Activated CD8-positive, alpha-beta memory T cell treated with anti-CD3 and anti-CD28 coated beads for 4 hours (primary cell): ENCODE measurements at places on chromosomes 3 and 15.
A peak's percentile ranks its signal among the peaks of the same experiment; 100 is the strongest.

- no peak for DNase-seq
Observed at GRCh38 chr3:13164893-13165492, 91.8 kb upstream of the IQSEC1 start.

- no peak for DNase-seq
Observed at GRCh38 chr15:85587707-85588411, 206.9 kb downstream of the KLHL25 start.

- DNase-seq = no peak
Observed at GRCh38 chr3:58667229-58667628, 655 bp upstream of the FAM3D start.

DNA sequence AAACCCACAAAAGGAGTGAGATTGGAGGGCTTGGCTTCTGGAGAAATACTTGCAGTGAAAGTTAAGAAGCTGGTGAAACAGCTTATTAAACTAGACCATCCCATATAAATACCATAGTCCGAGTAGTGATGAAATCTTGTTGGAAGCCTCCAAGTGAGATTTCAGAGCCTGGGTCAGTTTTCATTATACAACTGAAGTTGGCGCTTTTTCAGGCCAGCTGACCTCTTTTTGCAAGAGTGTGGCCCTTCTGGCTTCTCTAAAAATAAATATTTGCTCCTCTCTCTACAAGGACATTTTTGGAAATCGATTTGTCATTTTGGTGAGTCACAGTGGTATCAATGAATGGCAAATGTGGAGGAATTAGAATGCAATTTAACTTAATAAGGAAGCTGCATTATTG lies 51.2 kb upstream of the THRB start:
- no peak for DNase-seq

GRCh38 chr3:119295816-119296726 lies 1.9 kb downstream of the ARHGAP31 start:
- no peak for DNase-seq

GRCh38 chr15:81485806-81486205 lies 111.8 kb upstream of the TMC3 start:
- no peak for DNase-seq

- DNase-seq = no peak
Observed at GRCh38 chr3:8713901-8714759, 19.5 kb upstream of the CAV3 start.

- no peak for DNase-seq
Observed at GRCh38 chr15:56992725-56993124, 74.3 kb downstream of the TCF12 start.

- no peak for DNase-seq
Observed at GRCh38 chr15:66130496-66131034, 123.0 kb downstream of the MEGF11 start.

GRCh38 chr3:171431550-171431949 lies 28.7 kb downstream of the TNIK start:
- no peak for DNase-seq

- DNase-seq = no peak
Observed at GRCh38 chr15:66848686-66849392, 146.8 kb downstream of the SMAD6 start.

- DNase-seq = peak; percentile 17
Observed at GRCh38 chr3:177196456-177197040, 734 bp downstream of the TBL1XR1 start.

DNA sequence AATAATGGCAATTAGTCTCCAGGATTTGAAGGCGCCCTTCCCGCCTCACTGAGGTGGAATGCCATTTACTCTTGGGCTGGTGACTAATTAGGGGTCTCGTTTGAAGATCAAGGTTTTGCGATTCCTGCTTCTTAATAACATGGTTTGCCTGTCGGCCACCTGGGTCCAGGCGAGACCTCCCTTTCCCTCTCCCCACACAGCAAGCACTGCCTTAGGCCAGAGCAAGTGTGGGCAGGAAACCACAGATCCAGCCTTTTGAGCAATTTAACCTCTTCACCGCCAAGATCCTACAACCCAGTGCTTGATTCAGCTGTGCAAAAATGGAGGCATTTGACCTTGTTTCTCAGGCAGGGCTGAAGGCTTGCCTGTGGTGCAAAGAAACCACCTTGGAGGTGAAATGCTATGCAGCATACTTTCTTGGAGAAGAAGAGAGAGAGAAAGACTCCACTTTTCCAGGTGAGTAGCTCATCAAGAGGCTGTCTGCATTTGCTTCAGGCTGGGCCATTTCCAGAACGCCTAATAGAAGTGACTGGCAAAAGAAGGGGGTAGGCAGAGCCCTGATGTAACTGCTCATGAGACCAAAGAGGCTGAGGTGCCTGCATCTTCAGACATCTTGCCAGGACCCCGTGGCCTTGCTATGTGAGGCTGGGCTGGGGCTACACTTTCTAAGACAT lies 34.1 kb upstream of the WNT5A start:
- no peak for DNase-seq

GRCh38 chr15:63677778-63678177 lies 80.6 kb downstream of the FBXL22 start:
- no peak for DNase-seq

DNA sequence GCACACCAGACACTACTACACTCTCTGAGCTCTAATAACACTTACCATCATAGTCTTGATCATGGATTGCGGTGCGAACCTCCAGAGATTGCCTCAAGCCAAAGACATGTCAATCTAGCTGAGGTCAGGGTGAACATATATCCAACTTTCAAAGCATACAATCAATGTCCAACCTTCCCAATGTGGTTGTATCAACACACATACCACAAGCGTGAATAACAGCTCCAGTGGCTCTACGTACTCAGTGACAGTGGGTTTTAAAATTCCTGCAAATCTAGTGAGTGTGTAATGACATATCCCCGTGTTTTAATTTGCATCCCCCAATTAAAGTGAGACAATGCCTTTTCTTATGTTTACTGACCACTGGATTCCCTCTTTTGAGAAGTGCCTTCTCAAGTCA lies 29.6 kb downstream of the SFMBT1 start:
- DNase-seq = no peak

- no peak for DNase-seq
Observed at GRCh38 chr15:20271647-20272046, 270.0 kb downstream of the GOLGA6L6 start.

DNA sequence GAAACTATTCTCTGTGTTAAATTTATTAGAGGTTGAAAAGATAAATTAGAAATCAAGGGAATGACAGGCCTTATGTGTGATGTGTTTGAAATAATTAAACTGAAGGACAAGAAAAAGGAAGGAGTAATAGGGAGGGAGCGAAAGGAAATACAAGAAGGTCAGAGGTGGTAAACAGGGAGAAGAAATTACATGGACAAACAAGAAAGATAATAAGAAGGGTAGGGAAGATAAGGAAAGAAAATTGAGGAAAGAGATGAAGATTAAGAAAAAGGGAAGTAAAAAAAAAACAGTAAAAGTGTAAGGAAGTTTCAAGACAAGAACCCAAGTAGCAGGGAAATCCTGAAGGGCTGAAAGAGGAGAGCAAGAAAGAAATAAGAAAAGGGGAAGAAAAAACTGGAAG lies 26.2 kb upstream of the ANXA2 start:
- DNase-seq = no peak

DNA sequence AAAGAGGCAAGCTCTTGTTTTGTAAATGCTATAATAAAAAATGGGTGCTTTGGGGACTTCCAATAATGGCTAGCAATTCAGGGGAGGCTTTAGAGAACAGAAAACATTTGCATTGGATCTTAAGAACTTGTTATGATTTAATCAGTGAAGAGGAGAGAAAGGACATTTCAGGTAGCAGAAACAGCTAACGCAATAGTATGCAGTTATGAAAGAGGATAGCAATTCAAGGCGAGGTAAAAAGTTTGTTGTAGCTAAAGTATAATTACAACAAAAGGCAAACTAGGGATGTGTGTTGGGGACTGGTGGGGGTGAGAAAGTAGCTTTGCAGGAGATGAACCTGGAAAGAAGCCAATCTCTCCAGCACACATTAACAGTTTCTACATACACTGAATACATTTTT lies 558.7 kb upstream of the SEMA6D start:
- DNase-seq = no peak

- no peak for DNase-seq
Observed at GRCh38 chr15:62994975-62995681, 47.4 kb upstream of the TPM1 start.

DNA sequence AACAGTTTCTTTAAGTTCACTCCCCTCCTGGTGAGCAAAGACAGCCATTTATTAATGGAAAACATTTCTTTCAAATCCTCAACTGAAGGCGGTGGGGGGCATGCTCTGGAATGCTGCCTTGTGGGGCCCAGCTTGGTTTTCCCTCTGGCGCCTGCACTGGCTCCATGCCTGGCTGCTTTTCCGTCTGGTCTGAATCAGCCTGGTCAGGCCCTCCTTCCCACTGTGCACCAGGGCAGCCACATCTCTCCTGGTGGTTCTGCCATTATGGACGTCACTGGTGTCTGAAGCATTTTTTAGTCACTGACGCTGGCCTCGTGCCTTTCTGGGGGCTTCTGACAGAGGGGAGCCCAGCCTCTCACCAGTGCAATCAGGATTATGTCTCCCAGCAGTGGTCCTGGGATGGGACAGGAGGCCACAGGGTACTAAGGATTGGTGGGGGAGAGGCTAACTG lies 57.6 kb upstream of the APEH start:
- DNase-seq = no peak

DNA sequence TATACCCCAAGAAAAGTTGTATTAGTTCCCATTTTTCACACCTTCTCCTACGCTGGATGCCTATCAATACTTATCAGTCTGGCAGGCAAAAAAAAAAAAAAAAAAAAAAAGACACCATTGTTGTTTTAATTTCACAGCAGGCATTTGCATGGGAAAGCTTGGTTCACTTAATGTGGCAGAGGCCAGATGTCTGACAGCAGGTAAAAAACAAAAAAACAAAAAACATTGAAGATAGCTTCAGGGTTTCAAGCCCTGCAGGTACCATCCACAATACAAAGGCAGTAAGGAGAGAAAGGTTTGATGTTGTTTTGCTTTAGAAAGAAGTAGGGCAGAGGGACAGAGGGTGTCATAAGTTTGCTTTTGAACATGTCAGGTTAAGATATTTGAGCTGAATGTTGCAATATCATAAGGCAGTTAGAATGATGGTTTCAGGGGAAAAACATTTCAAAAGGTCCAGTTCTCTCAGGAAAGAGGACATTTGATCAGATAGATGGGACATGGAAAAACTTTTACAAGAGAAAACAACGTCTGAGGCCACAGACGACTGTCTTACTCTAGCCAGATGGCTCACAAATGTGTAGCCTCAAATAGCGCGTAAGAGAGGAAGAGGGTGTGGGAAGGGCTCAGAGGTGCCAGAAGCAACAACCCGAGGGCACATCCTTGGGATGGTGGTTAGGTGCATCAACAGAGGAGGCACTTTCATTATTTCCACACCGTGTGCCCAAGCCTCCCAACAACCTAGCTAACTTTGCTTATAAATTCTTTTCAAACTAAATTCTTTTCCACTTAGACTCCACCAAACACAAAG lies 25.7 kb downstream of the PCOLCE2 start:
- no peak for DNase-seq

GRCh38 chr3:149610351-149611105 lies 47.3 kb downstream of the WWTR1 start:
- no peak for DNase-seq

GRCh38 chr15:90598031-90598577 lies 68.4 kb downstream of the CRTC3 start:
- no peak for DNase-seq

DNA sequence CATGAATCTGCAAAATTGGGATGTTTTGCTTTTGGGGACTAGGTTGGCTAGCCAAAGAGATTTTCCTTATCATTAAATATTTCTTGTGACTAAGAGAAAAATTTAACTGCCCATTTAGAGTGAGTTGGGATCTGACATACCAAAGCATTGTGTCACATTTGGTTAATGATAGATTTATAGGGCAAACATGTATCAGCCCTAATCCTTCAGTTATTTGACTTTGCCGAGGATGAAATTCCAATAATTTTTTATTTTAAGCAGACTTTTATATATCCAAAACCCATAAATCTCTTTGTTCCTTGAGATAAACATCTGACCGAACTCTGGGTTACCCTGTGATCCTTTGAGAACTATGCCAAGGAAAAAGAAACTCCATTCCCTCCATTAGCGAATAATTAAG lies 218.9 kb downstream of the CDIN1 start:
- no peak for DNase-seq

DNA sequence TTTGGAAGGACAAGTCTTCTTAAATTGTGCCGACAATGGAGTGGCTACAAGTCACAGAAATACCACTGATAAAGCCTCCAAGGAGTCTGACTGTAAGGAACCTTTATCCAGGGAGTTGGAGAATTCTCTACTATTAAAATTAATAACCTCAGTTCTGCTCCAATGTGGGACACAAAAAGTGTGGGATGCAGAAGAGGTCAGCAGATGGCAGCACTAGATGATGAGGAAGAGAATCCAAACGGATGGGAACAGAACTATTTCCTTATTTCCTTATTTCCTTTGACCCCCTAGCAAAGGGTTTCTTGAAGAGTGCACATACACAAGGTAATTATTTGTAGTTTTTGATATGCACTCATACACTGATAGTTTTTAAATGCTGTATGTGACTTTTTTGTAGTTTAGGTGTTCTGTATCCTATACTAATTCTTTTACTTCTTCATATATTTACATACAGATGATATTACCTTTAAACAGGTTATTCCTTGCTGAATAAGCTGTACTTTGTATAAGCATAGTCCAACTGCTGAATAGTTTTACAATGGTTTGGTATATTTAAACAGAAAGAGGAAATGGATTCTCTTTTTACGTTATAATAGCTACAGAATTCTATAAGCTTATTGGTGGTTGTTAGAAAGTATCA lies 25.6 kb upstream of the NLGN1 start:
- DNase-seq = no peak

DNA sequence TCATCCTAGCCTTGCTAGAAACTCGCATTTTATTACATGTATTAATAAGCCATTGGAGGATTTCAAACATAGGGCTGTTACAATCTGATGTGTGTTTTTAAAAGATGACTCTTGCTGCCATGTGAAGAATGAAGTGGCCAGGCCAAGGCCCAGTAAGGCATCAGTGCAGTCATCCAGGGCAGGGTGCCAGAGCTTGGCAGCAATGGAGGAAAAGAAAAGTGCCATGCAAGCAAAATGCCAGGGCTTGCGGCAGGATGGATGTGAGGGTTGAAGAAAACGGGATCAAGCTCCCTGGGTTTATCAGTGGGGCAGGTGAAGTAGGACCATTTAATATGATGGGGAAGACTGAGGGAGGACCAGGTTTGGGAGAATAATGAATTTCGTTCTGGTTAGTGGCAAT lies 183.6 kb downstream of the MINAR1 start:
- DNase-seq = no peak

- DNase-seq = no peak
Observed at GRCh38 chr3:95511828-95512227, 1302.6 kb upstream of the EPHA6 start.

- no peak for DNase-seq
Observed at GRCh38 chr15:83174891-83175290, 32.7 kb downstream of the HDGFL3 start.

- no peak for DNase-seq
Observed at GRCh38 chr3:7285505-7285904, 424.6 kb downstream of the GRM7 start.

GRCh38 chr3:197431346-197431910 lies 124.3 kb downstream of the BDH1 start:
- no peak for DNase-seq

GRCh38 chr15:96564546-96564945 lies 234.0 kb downstream of the NR2F2 start:
- no peak for DNase-seq
